ENCODE measurements at places on chromosomes 11 and 22.

DNA sequence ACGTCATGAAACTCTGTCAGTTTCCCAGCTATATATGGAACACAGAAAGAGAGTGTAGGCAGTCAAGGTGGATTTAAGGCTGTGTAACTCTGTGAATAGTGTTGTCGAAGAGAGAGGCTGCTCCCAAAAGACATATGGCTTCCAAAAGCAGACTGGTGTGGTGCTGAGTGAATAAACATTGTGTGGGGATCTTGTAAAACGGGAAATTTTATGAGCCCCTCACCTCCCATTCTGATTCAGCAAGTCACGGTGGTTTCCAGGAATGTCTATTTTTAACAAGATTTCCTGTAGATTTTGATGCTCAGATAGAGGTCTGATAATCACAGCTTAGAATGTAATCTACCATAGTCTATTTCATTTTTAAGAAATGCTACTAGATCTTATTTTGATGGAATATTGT lies 67.9 kb downstream of the SESN3 start:
- DNase-seq, result no peak

DNA sequence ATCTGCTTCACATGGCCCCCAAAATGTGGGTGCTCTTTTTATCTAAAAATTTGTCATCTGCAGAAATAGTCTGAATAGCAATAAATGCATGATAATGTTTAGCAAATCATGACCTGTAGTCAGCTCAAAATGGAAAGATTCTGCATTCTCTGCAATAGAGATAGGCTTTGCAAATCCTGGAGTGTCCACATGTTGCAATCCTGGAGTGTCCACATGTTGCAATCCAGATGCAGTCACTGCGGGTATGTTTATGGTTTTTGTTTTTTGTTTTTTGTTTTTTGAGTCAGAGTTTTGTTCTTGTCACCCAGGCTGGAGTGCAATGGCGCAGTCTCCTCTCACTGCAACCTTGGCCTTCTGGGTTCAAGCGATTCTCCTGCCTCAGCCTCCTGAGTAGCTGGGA lies 20.2 kb upstream of the LRRC32 start:
- DNase-seq, result no peak

GRCh38 chr11:35794850-35795249 lies 132.3 kb downstream of the TRIM44 start:
- DNase-seq, result no peak

DNA sequence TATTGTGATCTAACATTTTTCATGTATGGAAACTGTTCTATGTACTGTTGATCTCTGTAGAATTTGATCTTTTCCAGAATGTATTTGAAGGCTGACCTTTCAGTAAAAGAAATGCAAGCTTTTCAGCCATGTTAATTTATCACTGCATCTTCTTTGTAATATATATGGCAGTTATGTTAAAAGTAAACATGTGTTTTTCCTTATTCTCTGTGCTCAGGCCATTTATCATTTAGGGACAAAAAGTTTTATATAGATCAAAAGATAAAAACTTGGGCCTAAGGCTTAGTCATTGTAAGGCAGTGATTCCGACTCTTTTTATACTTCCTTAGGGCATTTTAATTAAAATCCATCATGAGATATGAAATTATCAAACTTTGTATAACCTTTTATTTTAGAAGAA lies 48.7 kb downstream of the KDM2A start:
- no peak for DNase-seq

DNA sequence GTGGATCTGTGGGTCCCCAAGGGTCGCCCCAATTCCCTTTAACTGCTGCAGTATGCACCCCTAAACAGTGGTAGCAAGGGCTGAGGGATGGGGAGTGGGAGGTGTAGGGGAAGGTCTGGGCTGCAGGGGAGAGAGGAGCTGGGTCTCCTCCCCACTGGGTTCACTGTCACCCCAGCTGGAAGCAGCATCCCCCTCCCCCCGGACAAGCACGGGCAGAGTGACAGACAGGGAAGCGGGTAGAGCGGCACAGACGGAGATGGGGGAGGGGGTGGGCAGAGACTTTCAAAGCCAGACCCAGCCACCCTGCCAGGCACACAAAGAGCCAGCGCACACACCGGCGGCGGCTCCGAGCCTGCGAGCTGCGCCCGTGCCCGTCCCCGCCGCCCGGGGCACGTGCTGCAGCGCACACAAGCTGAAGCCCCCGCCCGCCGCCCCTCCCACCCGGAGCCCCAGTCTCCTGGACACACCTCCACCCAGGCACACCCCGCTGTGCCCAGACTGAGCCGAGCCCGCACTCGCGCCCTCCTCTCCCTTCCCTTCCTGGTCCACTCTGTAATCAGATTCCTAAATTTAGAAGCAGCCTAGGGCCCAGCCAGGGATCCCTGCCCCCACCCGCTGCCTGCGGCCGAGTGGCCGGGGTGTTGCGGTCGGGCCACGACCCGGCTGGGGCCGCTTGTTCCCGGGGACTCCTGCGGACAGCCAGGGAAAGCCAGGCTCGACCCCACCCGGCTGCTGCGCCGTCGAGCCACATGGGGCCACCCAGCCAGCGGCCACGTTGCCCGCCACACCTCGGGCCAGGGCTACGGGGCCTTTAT lies 935 bp upstream of the RCOR2 start:
- peak; percentile 6 for DNase-seq

GRCh38 chr11:16925561-16926065 lies 88.6 kb downstream of the PLEKHA7 start:
- peak; percentile 38 for DNase-seq

DNA sequence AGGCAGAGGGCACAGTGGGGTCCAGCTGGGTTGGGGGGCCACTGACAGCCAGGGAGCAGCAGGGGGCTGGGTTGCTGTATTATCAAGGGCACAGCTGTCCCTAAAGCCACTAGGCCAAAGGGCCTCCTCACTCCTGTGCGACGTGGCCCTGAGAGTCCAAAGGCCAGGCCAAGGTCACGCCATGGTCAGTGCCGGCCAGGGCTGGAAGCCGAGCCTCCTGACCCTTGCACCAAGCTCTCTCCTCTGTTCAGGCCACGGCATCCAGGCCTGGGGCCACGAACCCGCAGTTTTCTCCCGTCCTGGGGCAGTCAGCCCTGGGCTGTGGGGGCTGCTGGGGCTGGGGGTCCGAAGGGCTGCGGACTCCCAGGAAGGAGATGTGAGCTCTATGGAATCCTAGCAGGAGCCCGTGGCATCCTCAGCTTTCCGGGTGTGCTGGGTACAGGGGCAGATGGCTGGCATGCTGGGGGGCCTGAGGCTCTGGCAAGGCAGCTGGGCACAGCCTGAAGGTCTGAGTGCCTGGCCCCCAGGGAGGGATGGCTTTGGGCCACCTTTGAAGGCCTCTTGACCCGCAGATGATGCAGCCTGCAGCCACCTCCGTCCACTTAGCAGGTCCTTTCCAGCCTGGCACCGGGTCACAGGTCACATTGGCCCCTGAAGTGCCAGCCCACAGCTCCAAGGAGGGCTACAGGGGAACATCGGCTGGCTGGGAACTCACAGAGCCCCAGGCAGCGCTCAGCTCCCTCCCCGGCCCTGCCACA lies 17.3 kb upstream of the PPARA start:
- no peak for DNase-seq

DNA sequence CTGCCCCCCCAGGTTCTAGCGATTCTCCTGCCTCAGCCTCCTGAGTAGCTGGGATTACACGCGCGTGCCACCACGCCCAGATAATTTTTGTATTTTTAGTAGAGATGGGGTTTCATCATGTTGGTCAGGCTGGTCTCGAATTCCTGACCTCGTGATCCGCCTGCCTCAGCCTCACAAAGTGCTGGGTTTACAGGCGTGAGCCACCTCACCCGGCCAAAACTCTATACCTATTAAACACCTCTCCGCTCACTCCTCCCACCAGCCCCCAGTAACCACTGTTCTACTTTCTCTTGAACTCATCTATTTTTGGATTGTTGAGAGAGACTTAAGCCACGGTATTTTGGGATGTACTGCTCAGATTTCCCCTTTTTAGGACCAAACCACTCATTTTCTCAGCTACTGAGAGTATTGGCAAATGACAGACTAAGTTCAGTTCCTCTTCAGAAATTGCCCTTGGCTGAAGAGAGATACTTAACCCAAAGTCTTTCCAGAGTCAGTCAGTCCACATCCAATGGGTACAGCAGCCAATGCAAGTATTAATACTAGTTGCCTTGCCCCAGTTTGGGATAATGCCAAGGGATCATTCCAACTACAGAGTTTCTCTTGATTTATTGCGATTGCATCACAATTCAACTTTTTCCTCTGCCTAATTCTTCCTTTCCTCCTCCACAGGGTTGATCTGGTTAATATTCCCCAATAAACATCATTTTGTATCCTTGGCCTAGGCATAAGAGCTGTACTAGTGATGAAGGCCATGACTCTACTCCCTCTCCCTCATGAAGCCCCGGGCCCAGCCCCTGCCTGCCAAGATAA lies 36.8 kb upstream of the CSTF3 start:
- DNase-seq, result no peak

DNA sequence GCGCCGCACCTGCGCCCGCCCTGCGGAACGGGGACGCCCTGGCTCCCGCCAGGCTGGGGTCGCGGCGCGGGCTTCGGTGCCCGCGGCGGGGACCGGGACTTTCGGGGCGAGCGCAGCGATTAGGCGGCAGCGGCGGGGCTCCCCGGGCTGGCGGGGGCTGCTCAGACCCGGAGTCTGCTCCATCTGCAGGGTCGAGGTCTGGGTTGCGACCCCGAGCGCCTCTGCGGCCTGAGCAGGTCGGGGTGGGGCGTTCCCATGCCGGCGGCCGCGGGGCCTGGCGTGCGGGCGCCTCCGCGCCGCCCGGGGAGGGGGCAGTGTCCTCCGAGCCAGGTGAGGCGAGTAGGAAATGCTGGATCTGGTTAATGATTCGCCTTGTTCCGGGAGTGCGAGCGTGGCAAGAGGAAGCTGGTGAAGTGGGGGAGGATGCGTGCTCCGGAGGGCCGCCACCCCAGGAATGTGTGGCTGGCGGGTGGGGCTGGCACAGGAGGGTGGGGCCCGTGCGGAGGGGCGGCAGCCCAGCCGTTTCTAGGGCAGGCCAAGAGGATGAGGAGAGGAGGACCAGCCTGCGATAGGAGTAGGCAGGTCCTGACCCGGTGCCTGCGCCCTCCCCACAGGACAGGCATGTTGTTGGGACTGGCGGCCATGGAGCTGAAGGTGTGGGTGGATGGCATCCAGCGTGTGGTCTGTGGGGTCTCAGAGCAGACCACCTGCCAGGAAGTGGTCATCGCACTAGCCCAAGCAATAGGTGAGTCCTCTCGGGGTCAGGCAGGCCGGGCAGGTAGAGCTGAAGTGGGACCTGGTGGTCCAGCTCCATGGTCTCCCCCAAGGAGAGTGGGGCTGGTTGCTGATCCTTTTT lies 606 bp downstream of the RASSF7 start:
- DNase-seq, result peak; percentile 74

GRCh38 chr22:35629406-35630216 lies 12.5 kb upstream of the MB start:
- DNase-seq, result no peak

GRCh38 chr11:9861860-9862725 lies 198.2 kb downstream of the SWAP70 start:
- DNase-seq, result peak; percentile 76

- DNase-seq, result no peak
These were observed 5.3 kb downstream of the NHERF4 start for GRCh38 chr11:119190531-119190930.

DNA sequence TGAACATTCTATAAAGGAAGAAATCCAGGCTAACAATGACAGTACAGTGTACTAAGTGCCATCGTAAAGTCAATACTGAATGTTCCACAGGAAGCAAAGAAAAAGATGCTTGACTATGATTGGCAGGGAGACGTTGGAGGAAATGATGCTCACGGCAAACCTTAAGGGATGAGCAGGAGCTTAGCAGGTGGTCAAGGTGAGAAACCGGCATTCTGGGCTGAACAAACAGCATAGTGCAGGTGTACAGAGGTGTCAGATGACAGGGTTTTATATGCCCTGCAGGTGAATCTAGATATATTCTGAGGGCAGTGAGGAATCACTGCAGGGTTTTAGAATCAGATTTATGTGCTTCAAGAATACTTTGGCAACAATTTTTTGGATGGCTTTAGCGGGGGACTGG lies 85.3 kb upstream of the HEPHL1 start:
- no peak for DNase-seq

DNA sequence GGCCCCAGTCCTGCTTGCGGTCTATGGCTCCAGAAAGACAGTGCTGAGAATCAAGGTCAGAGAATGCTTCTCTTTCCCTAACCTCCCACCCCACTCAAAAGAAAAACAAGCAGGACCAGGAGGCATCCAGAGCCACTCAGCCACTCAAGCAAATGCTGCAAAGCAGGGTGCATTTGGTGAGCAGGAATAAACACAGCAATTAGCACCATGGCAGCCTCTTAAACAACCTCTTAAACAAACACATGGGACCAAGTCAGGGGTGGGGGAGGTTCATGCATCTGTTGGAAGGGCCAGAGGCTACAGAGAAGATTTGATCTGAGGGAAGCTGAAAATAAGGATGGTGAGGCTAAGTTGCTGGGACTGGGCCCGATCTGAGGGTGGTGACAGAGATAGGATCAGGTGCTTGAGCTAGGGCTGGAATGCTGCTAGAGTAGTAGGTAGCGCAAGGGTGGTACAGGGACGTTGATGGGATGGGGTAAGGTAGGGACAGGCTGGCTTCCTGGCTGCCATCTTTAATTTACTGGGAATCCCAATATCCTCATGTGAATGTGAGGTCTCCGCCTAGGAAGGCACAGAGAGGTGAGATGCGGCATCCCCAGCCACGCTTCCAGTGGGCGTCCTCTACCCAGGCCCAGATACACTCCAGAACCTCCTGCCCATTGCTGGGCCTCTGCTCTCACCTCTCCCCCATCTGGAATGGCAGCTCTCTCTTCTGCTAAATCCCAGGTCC lies 26.6 kb upstream of the LMO1 start:
- DNase-seq, result no peak

GRCh38 chr22:41260871-41261270 lies 20.1 kb upstream of the CHADL start:
- DNase-seq, result no peak

GRCh38 chr11:47184711-47185304 lies 1.4 kb downstream of the PACSIN3 start:
- no peak for DNase-seq

- no peak for DNase-seq
These were observed 173.7 kb downstream of the ADAMTS15 start for GRCh38 chr11:130622141-130622542.

GRCh38 chr11:47185305-47186075 lies 744 bp downstream of the PACSIN3 start:
- DNase-seq, result no peak

DNA sequence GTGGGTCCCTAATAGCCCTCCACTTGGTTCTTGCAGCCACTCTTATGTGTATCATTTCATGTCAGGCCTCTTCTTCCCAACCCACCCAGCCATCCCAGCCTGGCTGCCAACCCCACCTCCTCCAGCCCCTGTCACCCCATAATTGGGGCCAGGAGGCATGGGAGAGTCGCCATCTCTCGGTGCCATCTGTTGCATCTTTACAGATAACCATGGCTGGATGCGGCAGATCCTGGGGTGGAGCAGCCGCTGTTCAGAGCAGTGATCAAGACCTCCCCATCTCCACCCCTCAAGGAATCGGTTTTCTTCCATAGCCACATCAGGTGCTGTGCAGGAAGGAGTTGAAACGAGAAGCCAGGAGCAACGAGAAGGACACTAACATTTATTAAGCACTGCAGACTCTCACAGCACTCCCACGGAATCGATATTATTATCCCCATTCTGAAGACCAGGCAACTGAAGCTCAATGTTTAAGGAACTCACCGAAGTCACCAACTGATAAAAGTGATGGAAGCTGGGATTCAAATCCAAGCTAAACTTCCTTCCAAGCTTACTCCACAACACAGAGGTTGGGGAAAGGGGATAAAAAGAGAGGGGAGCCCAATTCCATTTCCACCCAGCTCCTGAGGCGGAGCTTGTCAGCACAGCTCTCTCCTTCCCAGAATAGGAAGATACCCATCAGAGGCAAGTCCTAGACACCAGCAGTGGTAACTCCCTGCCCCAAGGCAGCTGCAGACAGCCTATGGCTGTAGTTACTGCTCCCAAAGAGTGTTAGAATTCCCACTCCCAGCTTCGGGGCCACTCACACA lies 2.7 kb downstream of the SLC43A1 start:
- DNase-seq, result peak; percentile 94
